ENCODE measurements at places on chromosomes 5 and 9. TPM values are rescaled to one million over a fixed set of nuclear protein-coding genes. Genes with fewer than 3 reads are reported as not detected.

DNA sequence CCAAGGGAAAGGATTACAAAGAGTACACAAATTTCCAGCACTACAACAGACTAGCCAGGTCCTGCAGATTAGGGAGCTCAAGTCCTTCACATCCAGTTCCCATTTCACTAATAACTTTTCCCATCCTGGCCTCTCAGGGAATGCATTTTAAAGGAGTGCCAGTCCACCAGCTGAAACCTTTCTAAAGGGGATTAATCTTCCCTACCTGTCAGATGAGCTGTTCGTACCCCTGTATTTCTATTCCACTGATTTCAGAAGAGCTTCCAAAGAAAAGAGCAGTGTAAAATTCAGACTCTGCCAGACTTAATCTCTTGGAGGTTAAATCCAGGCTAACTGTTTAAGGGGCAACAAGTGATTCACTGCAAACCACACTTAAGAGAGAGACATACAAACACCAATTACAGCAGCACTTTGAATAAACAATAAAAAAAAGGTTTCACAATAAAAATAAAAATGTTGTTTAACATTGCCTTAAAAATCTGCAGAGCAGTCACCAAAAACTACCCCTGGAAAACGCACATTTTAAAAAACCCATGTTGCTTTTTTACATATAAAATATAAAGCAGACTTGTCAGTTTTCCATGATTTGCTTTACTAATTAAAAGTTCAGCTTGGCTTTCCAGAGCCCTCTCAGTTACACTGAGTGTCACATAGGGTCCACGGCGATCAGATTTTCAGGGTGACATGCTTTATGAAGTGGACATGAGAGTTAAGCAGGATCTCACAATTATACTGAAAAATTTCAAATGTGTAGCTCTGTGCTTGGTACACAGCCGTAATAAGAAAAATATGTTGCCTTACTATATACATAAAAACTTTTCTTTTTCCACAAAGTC, 3.2 kb downstream of the ROR2 start:
- H3K4me3 ChIP-seq, result no peak overlapping the region
- no peaks in the 10 kb centered on the region for H3K4me1 ChIP-seq
- H3K36me3 ChIP-seq, result no peaks in the 10 kb centered on the region
- no peak for DNase-seq
- H3K27me3 ChIP-seq, result no peaks in the 10 kb centered on the region

Gene NME5
- 0.26 TPM for total RNA-seq

Gene CCDC187
- 0.27 TPM for total RNA-seq

Gene LRRC70
- total RNA-seq, result 12.1 TPM

Gene RNF183
- total RNA-seq, result not detected

- no peaks in the 10 kb centered on the region for H3K27me3 ChIP-seq
- DNase-seq, result no peak
- H3K4me3 ChIP-seq, result no peak overlapping the region
- no peak overlapping the region for H3K27ac ChIP-seq
- no peaks in the 10 kb centered on the region for H3K4me1 ChIP-seq
Measured at GRCh38 chr5:178058321-178059012, 54.9 kb upstream of the N4BP3 start.

Gene CARD6
- 10.2 TPM for total RNA-seq

Gene CARD9
- total RNA-seq, result 2.1 TPM

GRCh38 chr5:135517631-135518030, 18.1 kb downstream of the NEUROG1 start:
- H3K4me1 ChIP-seq, result no peaks in the 10 kb centered on the region
- H3K4me3 ChIP-seq, result no peak overlapping the region
- no peak for DNase-seq
- H3K27ac ChIP-seq, result no peak overlapping the region
- H3K36me3 ChIP-seq, result no peaks in the 10 kb centered on the region

DNA sequence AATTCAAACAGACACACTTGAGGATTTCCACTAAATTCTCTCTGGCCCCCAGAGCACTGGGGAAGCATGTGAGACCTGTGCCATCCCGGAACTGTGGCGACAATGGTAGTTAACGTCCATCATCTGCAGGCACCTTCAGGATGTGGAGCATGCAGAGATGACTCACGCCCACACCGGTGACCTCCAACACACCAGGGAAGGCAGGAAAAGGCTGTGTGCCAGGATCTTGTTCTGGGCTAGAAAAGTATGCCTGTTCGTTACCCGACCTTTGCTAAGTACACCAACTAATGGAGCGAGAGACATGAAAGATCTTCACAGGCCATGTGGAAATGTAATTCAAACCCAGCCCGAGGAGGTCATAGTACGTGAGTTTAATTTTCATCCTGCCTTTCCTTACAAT, 208.8 kb downstream of the MELK start:
- no peak overlapping the region for H3K27ac ChIP-seq
- no peak for DNase-seq
- H3K4me1 ChIP-seq, result no peaks in the 10 kb centered on the region
- no peaks in the 10 kb centered on the region for H3K36me3 ChIP-seq
- no peaks in the 10 kb centered on the region for H3K27me3 ChIP-seq

Gene EQTN
- not detected for total RNA-seq

DNA sequence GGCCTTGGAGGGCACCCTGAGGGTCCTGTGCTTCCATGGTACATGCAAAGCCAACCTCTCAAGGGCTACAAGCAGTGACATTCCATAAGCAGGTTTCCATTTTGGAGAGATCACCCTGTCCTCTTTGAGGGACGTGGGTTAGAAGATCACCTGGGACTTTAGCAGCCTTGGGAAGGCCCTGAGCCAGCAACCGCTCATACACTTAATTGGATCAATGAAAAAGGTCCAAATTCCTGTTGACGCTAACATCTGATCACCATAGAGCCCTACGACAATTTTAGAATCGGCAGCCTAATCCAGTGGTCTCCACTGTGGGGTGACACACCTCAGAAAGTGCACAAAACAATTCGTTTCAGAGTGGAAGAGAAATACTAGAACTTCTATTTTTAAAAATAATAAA, 196.0 kb upstream of the NR3C1 start:
- H3K4me1 ChIP-seq, result no peaks in the 10 kb centered on the region
- no peak overlapping the region for H3K27ac ChIP-seq
- no peak for DNase-seq
- no peaks in the 10 kb centered on the region for H3K27me3 ChIP-seq
- no peak overlapping the region for H3K4me3 ChIP-seq
- no peaks in the 10 kb centered on the region for H3K36me3 ChIP-seq

DNA sequence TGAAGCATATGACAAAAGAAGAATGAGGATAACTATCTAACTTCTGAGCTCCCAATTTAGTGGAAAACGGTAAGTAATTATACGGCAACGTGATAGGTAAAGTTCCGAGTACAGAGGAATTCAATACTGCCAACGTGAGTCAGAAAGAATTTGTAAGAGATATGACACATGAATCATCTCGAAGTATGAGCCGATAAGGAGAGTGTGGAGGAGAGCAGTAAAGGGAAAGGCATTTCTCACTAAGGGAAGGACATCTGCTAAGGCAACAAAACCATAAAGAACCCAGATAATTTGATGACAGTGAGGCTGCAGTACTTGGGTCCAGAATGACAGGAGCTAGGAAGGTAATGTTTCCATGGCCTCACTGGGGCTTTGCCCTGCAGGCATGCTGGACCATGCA, 11.0 kb downstream of the MPDZ start:
- H3K4me1 ChIP-seq, result no peaks in the 10 kb centered on the region
- DNase-seq, result no peak
- H3K27me3 ChIP-seq, result no peaks in the 10 kb centered on the region
- no peaks in the 10 kb centered on the region for H3K36me3 ChIP-seq

GRCh38 chr9:89983411-89983810, 378.6 kb downstream of the GADD45G start:
- H3K36me3 ChIP-seq, result no peaks in the 10 kb centered on the region
- H3K27me3 ChIP-seq, result no peaks in the 10 kb centered on the region
- H3K4me3 ChIP-seq, result no peak overlapping the region
- no peak for DNase-seq

Gene IER5L
- total RNA-seq, result 31.0 TPM

GRCh38 chr5:68947986-68948385, 145.8 kb upstream of the SLC30A5 start:
- no peak overlapping the region for H3K27ac ChIP-seq
- H3K27me3 ChIP-seq, result no peaks in the 10 kb centered on the region
- H3K36me3 ChIP-seq, result no peaks in the 10 kb centered on the region
- no peak for DNase-seq
- H3K4me1 ChIP-seq, result no peaks in the 10 kb centered on the region

GRCh38 chr9:37348917-37349316, 73.6 kb upstream of the GRHPR start:
- H3K36me3 ChIP-seq, result no peaks in the 10 kb centered on the region
- no peaks in the 10 kb centered on the region for H3K4me1 ChIP-seq
- no peaks in the 10 kb centered on the region for H3K27me3 ChIP-seq
- H3K27ac ChIP-seq, result no peak overlapping the region
- no peak overlapping the region for H3K4me3 ChIP-seq

GRCh38 chr5:2333291-2333690, 418.2 kb downstream of the IRX2 start:
- H3K27ac ChIP-seq, result no peak overlapping the region
- DNase-seq, result no peak
- no peak overlapping the region for H3K4me3 ChIP-seq
- no peaks in the 10 kb centered on the region for H3K27me3 ChIP-seq
- H3K36me3 ChIP-seq, result no peaks in the 10 kb centered on the region

- no peaks in the 10 kb centered on the region for H3K27me3 ChIP-seq
- no peak overlapping the region for H3K27ac ChIP-seq
- H3K4me3 ChIP-seq, result no peak overlapping the region
- no peaks in the 10 kb centered on the region for H3K4me1 ChIP-seq
- DNase-seq, result no peak
Measured at GRCh38 chr5:111902436-111902835, 145.4 kb upstream of the NREP start.

Gene PLAC8L1
- not detected for total RNA-seq

- no peaks in the 10 kb centered on the region for H3K27me3 ChIP-seq
- no peaks in the 10 kb centered on the region for H3K4me1 ChIP-seq
- H3K27ac ChIP-seq, result no peak overlapping the region
- no peak overlapping the region for H3K4me3 ChIP-seq
- H3K36me3 ChIP-seq, result no peaks in the 10 kb centered on the region
- no peak for DNase-seq
Measured at GRCh38 chr5:145540375-145540774, 294.8 kb downstream of the PRELID2 start.

DNA sequence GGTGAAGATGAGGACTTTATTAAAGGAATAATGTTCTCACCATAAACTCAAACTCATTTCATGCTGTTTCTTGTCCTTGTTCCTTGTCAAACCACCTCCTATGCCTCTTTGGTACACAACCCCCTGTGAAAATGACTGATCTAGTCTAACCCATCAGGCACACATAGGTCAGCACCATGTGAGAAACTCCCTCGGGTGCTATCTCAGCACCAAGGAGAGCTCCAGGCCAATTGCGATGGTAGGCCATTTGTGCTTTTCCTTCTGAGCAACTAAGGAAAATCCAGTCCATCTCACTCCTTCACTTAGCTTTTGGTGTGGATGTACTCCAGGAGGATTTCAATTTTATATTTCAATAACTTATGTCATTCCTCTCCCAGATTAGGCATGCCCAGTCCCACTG, 199.8 kb downstream of the ZNF608 start:
- H3K27me3 ChIP-seq, result no peaks in the 10 kb centered on the region
- H3K4me3 ChIP-seq, result no peak overlapping the region
- no peaks in the 10 kb centered on the region for H3K4me1 ChIP-seq

Gene BAAT
- total RNA-seq, result not detected

Gene MED10
- 15.7 TPM for total RNA-seq

Gene ITGA1
- 94.0 TPM for total RNA-seq

DNA sequence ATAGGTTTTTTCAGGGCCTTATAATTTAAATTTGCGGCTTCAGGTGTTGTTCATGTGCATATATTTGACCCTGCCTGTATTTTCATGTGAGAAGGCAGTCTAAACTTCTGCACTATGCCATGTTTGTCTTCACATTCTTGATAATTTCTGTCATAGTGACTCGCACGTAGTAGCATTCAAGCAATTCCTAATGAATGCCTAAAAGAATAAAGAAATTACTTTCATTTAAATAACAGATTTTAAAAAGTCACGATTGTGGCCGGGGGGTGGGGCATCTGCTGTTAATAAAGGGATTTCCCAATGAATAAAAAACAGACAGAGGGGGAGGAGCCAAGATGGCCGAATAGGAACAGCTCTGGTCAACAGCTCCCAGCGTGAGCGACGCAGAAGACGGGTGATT, 318.0 kb downstream of the ADAMTS6 start:
- no peak overlapping the region for H3K27ac ChIP-seq
- no peaks in the 10 kb centered on the region for H3K4me1 ChIP-seq
- H3K27me3 ChIP-seq, result no peaks in the 10 kb centered on the region
- H3K36me3 ChIP-seq, result no peaks in the 10 kb centered on the region
- H3K4me3 ChIP-seq, result no peak overlapping the region
- DNase-seq, result no peak

Gene PCDHB2
- not detected for total RNA-seq

DNA sequence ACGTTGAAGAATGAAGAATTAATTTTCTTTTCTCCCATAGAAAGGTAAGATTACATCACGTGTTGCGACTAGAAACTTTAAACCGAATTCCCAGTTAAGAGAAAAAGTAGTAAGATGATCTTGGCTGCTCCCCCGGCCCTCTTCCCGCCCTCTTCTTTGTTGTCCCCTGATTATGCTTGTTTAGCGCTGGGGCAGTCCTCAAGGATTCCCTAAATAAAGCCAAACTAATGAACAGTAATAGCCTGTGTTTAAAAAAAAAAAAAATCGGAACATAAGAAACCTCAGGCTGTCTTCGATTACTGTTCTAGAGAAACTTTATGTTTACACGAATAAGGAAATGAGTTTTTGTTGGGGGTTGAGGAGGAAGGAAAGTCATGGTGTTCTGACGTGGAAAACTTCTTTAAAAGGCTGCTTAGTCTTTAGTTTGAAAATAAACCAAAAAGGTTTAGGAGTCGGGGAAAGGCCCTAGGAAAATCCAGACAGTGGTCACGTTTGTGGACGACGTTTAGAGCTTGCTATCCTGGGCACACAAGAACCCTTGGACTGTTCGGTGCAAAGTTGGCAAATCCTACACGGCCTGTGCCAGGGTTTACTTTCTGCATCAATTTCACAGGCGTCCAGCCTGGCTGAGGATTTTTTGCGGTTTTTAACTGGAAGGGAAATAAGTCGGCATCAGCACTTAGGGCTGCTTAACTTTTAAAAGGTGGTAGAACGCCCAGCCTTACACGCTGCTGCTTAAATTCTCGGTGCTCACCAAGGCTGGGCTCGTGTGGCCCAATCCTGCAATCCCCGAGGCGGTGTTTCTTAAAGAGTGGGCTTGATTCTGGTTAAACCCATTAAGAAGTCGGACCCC, 1.1 kb upstream of the MAT2B start:
- no peaks in the 10 kb centered on the region for H3K36me3 ChIP-seq
- DNase-seq, result peak; percentile 27
- H3K4me1 ChIP-seq, result peaks cover 8% of the 10 kb centered on the region

- no peaks in the 10 kb centered on the region for H3K27me3 ChIP-seq
- H3K4me3 ChIP-seq, result no peak overlapping the region
- no peaks in the 10 kb centered on the region for H3K36me3 ChIP-seq
Measured at GRCh38 chr9:87812375-87813118, 70.1 kb upstream of the SPATA31E1 start.

GRCh38 chr5:160071516-160071915, 47.7 kb downstream of the PWWP2A start:
- no peaks in the 10 kb centered on the region for H3K4me1 ChIP-seq
- peak; percentile 43 for DNase-seq
- no peaks in the 10 kb centered on the region for H3K36me3 ChIP-seq

Measured in uterus (tissue), 4 donors.